Stimulated activated CD8-positive, alpha-beta memory T cell treated with anti-CD3 and anti-CD28 coated beads, Interleukin-2, amount 100 ng/mL, for 1 hour (primary cell): ENCODE measurements at places on chromosomes 3 and 15.

- no peak for DNase-seq
These were observed 38.2 kb downstream of the CDIN1 start for GRCh38 chr15:36617529-36618196.

GRCh38 chr3:58116161-58116955 is 94.4 kb downstream of the DNASE1L3 start:
- peak; percentile 12 for DNase-seq

DNA sequence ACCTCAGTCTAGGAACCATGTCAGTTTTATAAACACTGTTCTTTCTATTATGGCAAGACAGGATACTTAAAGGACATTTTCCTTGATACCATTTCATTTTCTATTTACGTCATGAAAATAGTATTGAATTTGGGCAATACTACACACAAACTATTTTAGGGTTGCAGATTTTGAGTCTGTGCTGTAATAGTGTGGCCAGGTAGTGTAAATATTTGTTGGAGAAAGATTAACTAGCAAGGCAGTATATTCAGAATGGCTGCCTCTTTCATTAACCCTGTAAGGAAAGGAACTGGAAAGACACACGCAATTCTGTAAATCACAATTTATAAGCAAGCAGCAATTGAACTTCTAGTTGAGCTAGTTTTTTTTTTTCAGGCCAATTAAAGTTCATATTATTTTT is 2.0 kb downstream of the CTXND1 start:
- no peak for DNase-seq

DNA sequence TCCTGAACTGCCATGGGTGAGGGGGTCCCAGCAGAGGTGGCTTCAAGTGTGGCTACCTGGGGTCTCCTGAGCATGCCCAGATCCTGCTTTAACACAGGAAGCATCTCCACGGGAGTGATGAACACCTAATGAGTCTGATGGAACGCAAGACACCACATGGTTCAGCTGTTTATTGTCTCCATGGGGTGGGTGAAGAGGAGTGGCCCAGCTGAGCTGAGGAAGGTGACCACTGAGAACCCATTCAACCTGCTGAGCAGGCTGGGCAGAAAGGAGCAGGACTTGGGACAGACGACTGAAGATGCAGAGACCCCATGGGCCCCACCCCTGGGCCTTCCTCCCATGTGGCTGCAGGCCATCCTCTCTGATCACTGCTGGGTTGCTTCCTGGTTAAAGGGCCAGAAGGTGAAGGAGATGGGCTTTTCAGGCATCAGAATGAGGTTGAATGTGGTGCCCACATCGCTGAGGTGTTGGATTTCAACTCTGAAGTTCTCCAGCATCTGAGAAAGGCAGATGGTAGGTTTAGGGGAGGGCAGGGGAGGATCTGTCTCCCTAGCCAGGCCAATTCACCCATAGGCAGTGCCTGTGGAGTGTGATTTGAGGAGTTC is 29.7 kb downstream of the CYP11A1 start:
- no peak for DNase-seq

GRCh38 chr15:77819851-77820728 is 187.4 kb upstream of the LINGO1 start:
- no peak for DNase-seq
